ENCODE measurements at places on chromosomes 6 and 20.

GRCh38 chr20:20051767-20052073 is 546 bp downstream of the CRNKL1 start:
- no peak for DNase-seq

GRCh38 chr6:111715321-111715720 is 109.6 kb upstream of the TRAF3IP2 start:
- DNase-seq: no peak

DNA sequence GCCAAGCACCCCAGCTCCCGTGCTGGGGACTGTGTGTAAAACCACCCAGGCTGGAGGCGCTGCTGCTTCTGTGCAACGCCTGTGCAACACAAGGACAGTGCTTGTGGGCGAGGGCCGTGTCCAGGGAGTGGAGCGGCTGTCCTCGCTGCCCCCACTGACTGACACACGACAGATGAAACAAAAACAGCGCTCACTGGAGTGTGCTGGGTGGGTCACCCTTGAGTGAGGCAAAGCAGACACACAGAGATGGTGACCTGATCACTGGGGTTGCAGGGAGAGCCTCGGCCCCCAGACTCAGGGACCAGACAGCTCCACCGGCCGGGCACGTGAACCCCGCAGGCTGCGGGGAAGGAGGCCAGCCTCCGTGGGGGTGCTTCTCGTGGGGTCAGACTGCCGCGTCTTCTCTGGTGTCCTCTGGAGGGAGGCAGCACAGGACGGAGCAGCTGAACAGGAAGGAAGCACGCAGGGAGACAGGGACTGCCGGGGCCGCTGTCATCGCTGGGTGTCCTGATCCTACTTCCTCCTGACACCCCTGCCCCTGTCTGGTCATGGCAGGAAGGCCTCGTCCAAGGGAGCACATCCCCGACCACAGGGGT is 75.9 kb upstream of the CST7 start:
- no peak for DNase-seq

GRCh38 chr6:129785756-129786135 is 75.4 kb downstream of the TMEM244 start:
- DNase-seq: no peak

GRCh38 chr20:1328680-1329330 is at the start of gene SDCBP2:
Gene SDCBP2 (minus strand): TSS chr20:1329139. CDS start chr20:1320416, 8,723 bp downstream.
- DNase-seq: peak; percentile 26

GRCh38 chr6:13267142-13267651 is 61.1 kb downstream of the TBC1D7 start:
- no peak for DNase-seq
